ENCODE measurements at places on chromosomes 5 and 9.

DNA sequence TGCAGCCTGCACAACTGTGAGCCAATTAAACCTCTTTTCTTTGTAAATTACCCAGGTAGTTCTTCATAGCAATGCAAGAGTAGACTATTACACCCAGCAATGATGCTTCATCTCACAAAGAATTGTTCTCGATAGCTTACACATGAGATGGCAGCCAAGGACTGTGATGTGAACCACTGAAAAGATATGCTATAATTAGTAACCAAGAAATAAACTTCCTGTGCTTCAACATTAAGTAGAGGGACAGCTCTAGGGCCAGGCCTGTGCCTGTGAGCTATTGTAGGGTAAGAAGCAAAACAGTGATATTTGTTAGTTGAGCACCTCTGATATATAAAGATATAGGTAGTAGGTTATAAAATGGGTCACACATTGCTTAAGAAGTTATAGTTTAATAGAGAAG lies 41.8 kb upstream of the DPYSL3 start:
- no peak for DNase-seq

- no peak for DNase-seq
Measured at GRCh38 chr9:136784249-136784996, 6.7 kb upstream of the TMEM141 start.

DNA sequence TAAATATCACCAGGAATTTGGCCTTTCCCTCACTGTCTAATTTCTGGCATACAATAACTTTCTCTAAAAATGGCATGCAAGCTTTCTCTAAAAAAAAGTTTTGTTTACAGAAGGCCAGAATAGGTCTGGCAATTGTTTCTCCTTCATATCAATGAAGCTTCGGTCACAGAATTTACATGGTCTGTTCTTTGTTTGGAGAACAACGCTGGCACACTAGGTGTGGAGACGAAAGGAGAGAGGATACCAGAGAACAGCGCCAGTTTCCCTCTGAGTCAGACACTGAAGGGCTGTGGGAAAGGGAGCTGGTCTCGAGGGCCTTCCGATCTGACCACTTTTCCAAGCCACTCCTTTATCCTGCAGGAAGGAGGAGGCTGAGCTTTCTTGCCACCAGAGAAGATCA lies 60.1 kb upstream of the ITGA1 start:
- DNase-seq: no peak

GRCh38 chr5:180294913-180295555 lies 3.2 kb upstream of the MAPK9 start:
- DNase-seq: no peak

DNA sequence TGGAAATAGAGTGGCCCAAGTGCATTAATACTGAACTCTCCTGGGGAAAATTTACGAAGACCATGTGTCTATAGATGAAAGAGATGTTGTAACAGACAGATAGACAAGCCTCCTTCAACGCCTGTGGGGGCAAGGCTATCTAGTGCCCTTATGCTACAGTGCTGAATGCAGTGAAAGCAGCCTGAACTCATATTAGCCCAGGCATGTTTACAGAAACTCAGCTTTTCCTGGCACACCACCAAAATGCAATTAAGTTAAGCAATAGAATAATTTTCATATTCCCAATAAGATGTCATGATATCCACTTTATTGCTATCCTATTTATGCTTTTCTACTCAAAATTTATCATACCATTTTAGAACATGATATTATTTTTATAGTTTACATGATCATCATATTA lies 277.0 kb downstream of the DIRAS2 start:
- DNase-seq: no peak

DNA sequence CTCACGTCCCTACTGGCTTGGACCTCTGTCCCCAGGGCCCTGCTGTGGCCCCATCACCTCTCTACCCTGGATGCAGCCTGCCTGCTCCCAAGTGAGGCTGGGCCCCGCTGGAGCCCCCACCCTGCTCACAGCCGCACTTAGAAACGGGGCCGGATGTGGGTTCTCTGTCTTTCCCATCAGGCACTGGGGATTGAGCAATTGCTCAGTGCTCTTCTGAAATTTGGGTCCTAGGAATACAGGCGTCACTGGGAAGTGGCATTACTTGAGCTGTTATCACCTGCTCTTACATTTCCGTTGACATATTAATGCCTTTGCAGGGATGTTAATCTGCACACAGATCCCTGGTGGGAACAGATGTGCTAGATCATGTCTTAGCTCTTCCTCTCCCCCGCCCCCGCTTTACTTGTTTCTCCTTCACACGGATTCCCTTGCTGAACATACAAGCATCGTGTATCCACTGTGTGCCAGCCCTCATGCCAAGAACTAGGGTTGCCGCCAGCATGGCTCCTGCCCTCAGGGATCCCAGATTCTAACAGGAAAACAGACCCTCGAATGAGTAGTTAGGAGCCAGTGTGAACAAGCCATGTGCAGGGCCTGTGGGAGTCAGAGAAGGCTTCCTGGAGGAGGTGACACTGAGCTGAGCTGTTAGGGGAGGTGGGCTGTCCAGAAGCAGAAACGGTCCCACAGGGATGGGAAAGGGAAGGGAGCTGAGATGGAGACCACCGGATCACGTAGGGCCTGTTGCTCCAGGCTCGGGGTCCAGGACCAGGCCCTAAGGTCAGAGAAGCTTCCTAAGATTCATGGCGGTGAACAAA lies 65.1 kb downstream of the NEK6 start:
- no peak for DNase-seq

All from effector CD4-positive, alpha-beta T cell (primary cell).